Heart left ventricle (tissue), 16 donors: ENCODE measurements at places on chromosomes 2 and 18. TPM values are rescaled to one million over a fixed set of nuclear protein-coding genes. Genes with fewer than 3 reads are reported as not detected.

DNA sequence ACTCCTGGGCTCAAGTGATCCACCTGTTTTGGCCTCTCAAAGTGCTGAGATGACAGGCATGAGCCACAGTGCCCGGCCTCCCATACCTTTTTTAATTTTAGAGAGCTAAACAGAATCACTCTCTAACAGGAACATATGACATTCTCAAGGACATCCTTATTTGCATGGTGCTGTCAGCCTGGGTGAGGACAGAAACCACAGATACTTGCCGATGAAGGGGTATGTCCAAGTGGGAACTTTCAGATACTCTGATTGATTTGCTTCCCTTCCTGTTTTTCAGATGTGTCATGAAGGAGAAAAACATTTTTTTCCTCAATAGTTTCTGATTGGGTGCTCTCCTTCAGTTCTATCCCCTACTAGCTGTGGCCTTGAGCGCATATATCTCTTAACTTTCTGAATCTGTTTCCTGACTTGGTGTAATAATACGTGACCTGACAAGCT is 49.6 kb downstream of the MYO3B start:
- no peak for DNase-seq

DNA sequence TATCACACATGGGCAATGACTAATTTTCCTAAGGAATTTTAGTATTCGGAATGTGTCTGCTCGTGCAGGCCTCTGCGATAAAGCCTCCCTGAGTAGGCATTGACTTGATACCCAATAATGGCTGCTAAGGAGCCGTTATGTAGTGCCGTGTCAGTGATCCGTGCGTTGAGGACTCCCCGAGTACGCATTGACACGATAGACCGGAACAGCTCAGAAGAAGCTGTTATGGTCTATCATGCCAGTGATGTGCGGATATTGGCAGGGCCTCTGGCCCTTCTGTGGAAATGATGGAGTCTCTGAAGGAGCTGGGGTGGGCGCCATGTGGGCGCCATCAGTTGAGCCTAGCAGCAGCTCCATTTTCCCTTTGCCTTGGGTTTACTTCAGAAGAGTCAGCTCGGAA is 29.1 kb downstream of the ZEB2 start:
- DNase-seq: no peak

DNA sequence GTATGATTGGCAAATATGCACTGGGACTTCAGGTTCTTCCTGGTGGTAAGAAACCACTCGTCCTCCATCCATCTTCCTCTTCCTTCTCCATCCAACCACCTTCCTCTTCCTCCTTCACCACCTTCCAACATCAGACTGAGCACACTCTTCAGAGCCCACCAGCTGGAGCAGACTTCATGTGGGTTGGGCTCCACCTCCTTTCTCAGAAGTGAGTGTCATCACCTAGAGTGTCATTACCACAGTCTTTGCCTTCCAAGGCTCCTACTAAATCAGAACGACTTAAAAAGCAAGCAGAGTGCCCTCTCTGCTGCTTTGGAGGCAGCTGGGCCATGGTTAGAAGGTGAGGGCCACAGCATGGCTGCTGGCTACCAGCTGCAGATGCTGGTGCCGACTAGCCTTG is 171.6 kb downstream of the SH3RF3 start:
- DNase-seq: no peak

DNA sequence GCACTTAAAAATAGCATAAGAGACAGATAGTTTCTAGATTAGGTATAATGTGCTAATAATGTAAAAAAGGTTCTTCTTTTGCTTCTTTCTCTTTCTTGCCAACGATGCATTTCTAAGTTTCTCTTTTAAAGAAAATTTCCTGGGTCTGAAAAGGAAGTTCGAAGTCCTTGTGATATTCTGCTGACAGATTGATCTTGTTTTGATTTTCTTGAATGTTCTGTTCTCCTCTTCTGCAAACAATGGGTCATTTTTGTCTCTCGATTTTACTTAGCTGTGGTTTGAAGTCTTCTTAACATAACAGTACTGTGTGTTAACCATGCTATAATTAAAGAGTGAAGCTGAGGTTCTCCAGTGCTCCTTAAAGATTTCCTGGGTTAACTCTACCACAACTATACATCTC is 61.1 kb upstream of the ACYP2 start:
- DNase-seq: no peak

- DNase-seq: no peak
Measured at GRCh38 chr18:68462148-68462547, 252.8 kb downstream of the TMX3 start.

RIT2 gene
- not detected for total RNA-seq

TRIM43 gene
- not detected for total RNA-seq

DNA sequence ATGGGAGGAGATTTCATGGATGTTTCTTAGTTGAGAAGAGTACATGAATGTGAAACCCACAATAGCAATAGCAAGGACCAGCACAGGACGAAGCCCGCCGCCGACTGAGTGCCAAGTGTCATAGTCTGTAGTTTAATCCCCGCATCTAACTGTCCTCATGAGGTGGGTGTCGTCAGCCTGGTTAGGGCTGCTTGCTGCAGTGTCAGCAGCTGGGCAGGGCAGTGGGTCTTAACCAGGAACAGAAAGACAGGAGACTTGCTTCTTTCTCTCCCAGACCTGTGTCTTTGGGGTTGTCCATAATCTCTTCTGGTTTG is 146.6 kb downstream of the VAPA start:
- no peak for DNase-seq

- no peak for DNase-seq
Measured at GRCh38 chr2:210593166-210593565, 36.8 kb downstream of the CPS1 start.

GAL3ST2 gene
- not detected for total RNA-seq

GRCh38 chr2:202149155-202149762 is 76.2 kb downstream of the KIAA2012 start:
- DNase-seq: no peak

TMEM163 gene
- 1.4 TPM for total RNA-seq

NT5C1B gene
- not detected for total RNA-seq

- no peak for DNase-seq
Measured at GRCh38 chr18:44473394-44474066, 207.2 kb upstream of the SETBP1 start.

DNA sequence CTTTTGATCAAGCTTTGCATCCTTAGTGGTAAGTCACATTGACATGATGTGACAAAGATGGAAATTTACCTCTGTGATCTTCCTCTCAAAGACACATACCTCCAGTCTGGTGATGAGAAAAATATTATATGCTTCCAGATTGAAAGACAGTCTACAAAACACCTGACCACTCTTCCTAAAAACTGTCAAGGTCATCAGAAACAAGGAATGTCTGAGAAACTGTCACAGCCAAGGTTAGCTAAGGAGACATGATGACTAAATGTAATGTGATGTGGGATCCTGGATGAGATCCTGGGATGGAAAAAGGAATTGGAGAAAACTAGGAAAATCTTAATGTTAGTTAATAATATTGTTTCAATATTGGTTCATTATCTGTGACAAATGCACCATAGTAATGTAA is 226.6 kb upstream of the ST6GAL2 start:
- DNase-seq: no peak

DNA sequence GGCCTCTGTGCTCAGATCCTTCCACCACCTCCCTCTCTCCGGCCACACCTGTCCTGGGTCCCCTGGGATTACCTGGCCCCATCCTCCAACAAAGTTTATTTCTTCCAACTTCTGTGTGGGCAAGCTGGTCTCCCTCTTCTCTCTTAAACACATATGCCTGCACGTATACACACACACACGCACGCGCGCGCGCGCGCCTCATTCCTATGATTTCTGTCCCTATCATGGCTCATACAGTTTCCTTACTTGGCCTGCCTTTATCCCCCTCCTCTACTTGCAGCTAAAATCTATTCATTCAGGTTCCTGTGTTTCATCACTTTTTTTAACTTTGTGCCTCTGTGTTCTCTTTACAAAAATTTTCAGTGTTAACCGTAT is 96.4 kb downstream of the LOXHD1 start:
- no peak for DNase-seq

- no peak for DNase-seq
Measured at GRCh38 chr18:47500930-47501329, 249.5 kb upstream of the SKOR2 start.

NEU2 gene
- total RNA-seq: not detected

GRCh38 chr2:54430649-54431048 is 25.5 kb upstream of the SPTBN1 start:
- DNase-seq: peak; percentile 42

DNA sequence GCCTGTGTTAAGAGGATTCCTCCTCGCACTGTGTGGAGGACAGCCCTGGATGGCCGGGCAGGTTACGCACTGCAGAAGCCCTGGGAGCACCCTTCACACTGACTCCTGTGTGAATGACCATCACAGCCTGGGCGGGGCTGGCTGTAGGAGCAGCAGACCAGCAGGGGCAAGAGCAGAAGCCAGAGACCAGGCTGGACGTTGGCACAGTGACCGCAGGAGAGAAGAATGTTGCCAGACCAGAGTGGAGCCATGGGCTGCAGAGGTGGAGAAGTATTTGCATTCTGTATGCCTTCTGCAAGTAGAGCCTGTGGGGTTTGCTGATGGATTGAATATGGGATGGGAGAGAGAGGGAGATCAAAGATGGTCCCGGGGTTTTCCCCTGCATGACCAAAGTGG is 23.1 kb downstream of the LRRFIP1 start:
- peak; percentile 26 for DNase-seq

GPAT2 gene
- 4.7 TPM for total RNA-seq

- DNase-seq: no peak
Measured at GRCh38 chr2:86790676-86791572, at the start of gene CD8A. CD8A (minus strand) TSS chr2:86790913; CDS start chr2:86790825, 88 bp downstream.

- no peak for DNase-seq
Measured at GRCh38 chr2:128424406-128425171, 105.9 kb upstream of the HS6ST1 start.

C2orf69 gene
- 7.9 TPM for total RNA-seq

DNA sequence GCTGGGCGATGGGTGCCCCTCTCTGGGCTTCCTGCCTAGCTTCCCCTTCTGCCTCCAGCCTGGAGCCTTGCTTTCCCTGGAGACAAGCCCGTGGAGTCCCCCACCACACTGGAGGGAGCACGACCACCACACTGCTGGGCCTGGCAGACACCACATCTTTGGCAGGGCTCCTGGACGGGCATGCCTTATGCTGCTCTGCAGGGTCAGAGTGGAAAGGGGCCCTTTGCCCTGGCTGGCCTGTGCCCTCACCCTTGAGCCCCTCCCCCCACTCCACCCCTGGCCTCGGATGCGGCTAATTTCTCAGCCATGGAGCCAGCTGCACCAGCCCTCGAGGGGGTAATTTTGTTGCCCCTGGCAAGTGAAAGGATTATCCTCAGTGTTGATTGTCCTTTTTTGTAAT is 194.5 kb downstream of the LOXHD1 start:
- DNase-seq: no peak

GRCh38 chr2:197657562-197657961 is 17.8 kb downstream of the RFTN2 start:
- DNase-seq: no peak

DNA sequence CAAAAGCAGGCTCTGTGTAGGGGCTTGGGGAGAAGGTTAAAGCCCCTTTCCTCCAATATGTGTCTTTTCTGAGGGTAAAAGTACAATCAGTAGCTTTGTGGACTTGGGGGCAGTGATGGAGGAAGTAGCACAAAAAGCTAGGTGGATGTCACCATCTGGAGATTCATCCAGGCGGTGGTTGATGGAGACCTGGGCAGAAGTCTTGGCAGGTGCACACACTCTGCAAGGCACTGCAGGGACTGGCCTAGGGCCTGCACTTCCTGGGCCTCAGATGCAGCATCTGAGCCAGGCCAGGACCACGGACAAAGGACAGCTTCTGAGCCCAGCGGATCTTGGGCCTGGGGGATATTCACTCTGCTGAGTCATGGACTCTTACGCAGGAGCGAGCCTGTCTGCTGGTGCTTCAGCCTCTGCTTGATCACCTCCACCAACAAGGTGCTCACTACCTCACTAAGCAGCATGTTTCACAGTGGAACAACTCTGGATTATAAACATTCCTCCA is 391.1 kb downstream of the TNS1 start:
- DNase-seq: no peak

DNA sequence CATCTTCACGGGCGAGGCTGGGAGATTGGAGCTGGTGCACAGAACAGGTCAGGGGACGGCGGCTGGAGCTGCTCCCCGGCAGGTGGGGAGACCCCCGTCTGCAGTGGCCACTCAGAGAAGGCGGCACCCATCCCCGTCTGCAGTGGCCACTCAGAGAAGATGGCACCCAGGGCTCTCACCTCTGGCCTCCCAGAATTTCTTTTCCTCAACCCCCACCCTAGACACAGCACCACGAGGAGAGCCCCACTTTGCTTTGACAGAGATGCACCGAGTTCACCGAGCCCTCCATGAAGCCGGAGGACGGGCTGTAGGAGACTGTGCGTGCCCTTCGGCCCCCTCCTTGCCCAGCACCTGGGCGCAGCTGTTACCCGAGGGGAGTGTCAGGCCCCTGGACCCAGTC is 201.6 kb upstream of the SALL3 start:
- DNase-seq: no peak

DNA sequence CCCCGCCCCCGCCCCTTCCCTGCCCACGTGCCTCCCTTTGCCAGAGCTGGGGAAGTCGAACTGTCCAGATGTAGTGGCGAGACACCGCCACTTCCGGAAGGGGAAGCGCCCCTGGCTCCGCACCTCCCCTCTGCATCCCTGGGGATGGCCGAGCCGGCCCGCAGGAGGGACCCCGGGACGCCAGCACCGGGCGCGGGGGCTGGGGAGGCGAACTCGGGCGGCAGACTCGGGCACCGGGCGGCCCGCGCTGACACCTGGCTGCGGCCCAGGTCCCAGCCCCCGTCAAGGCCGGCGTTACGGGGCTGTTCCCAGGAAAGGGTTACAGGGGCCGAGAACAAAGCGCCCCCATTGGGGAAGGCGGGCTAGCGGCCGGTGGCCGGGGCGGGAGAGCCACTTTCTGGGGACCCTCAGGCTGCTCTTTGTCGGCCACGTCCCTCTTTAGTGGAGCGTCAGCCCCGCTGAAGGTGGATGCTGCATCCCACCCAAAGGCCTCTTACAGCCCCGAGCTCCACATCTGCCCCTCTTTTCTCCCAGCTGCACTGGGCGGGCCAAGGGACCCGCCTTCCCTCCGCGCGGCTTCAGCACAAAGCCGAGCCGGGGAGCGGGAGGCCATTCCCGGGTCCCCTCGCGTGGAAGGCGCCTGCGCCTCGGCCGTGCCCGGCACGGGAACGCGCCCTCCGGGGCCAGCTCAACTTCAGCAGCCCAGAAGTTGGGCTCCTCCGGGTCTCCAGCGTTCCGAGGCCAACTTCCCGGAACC is 1.3 kb downstream of the SDC1 start:
- DNase-seq: peak; percentile 25

DNA sequence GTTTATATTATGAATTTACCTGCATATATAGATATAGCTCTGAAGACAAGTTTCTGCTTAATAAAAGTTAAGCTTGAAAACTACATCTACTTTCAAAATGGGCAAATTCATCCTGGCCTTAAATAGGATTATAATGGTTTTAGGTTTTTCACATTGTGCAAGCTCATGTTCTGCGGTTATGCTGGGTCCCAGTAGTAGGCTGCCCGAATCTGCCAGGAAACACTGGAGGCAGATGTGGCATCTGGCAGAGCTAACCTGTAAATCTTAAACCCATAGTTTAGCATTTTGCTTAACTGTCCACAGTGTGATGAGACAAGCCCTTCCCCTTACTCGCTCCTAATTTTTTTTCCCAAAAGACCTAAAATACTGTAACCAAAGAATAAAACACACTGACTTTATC is 234.2 kb downstream of the TCF4 start:
- DNase-seq: no peak
